NCI-H1436 treated with DMSO at 0.1 percent for 48 hours (cell line): ENCODE measurements at places on chromosomes 12 and 14.

DNA sequence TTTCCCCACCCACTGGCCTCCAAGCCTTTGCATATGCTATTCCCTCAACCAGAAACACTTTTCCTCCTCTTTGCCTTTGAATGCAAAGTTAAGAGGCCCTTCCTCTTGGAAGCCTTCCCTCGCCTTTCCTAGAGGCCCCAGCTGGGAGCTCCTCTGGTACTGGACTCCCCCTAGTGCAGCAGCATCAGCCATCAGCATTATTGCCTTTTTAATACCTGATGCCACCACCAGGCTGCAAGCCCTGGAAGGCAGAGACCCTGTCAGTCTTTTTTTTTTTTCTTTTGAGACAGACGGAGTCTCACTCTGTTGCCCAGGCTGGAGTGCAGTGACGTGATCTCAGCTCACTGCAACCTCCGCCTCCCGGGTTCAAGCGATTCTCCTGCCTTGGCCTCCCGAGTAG is 19.1 kb upstream of the PLA2G1B start:
- DNase-seq, result no peak

DNA sequence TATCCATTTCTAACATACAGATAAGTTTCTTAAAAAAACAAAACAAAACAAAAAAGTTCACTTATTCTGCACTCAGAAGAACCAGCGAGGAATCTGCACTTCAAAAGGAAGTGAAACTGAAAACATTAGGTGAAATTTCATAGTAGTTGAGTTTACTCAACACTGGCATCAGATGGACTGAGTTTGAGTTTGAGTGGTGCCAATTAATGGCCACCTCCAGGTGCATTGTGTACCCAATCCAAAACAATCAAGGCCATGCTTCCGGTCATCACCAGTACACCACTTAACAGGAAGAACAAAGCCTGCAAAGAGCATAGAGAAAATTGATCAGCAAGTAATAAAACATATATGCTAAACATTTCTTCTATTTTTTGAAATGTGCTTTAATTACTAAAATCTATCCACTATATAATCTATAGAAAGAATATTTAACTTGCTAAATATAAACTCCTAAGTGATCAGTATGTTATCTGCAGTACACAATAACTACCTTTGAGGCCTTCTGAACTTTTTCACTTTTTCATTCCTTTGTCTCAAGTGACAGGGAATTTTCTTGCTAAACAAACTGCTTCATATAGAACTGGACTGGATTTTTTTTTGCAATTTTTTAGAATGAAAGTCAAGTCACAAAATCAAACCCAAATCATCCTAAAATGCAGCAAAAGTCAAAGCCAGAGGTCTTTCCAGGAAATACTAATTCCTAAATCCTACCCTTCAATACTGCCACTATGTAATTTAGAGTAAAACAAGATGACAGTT is 11.5 kb downstream of the SLC38A2 start:
- DNase-seq, result no peak

DNA sequence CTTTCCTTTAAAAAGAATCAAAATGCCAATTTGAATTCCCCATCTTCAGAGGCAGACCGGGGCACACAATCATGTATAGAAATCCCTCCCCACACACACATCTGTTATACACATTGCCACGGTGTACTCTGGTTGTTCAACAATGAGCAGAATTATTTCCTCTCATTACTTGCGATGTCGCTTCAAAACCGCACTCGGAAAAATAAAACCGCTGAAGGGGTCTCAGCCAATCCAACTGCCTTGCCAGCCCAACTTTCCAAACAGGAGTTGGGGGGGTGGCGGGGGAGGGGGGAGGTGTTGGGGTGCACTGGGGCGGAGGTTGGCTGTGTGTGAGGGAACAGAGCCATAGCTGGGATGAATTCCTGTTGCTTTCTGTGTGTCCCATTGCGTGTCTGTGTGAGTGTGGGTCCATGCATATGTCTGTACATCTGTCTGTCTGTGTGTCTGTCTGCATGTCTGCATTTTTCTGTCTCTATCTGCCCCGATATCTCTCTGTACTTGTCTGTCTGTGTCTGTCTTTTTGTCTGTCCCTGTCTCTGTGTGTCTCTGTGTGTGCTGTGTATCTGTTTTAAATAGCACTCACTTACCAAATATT is 163.6 kb upstream of the TBX3 start:
- no peak for DNase-seq

- DNase-seq, result no peak
These were observed 11.5 kb downstream of the ADAMTS20 start for GRCh38 chr12:43540470-43540869.

DNA sequence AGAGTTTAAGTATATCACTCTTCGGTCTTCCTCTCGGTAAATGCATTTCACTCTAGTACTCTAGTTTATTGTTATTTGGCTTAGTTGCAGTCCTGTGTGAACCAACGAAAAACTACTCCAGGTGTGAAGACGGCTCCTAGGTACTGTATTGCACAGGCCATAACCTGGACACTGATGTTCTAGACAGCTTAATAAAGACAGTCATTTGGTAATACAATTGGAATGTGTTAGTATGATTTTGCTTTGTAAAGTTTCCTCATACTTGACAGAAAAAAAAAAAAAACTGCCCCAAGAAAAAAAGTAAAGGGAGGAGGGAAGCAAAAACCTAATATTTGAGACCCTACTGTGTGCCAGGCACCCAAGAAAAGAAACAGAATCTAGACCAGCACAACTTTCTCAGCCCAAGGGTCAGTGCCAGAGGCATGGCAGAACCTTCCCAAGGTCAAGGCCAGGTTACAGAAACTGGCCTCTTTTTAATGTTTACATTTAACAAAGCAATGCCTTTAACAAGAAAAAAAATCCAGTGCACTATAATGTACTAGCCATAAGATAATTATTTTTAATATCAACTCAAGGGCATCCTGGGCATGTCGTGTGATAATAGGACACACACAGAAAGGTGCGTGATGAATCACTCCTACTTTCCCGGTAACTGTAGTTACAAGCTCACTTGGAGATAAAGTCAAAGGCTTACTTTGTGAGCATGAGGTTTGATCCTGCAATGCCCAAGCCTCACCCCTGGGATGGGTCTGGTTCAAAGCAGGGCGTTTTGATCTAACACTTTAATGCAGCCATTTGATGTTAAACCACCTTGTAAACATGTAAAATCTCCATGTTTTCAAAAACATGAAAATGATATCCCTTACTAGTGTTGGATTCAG is 110.6 kb downstream of the BMP4 start:
- DNase-seq, result no peak

DNA sequence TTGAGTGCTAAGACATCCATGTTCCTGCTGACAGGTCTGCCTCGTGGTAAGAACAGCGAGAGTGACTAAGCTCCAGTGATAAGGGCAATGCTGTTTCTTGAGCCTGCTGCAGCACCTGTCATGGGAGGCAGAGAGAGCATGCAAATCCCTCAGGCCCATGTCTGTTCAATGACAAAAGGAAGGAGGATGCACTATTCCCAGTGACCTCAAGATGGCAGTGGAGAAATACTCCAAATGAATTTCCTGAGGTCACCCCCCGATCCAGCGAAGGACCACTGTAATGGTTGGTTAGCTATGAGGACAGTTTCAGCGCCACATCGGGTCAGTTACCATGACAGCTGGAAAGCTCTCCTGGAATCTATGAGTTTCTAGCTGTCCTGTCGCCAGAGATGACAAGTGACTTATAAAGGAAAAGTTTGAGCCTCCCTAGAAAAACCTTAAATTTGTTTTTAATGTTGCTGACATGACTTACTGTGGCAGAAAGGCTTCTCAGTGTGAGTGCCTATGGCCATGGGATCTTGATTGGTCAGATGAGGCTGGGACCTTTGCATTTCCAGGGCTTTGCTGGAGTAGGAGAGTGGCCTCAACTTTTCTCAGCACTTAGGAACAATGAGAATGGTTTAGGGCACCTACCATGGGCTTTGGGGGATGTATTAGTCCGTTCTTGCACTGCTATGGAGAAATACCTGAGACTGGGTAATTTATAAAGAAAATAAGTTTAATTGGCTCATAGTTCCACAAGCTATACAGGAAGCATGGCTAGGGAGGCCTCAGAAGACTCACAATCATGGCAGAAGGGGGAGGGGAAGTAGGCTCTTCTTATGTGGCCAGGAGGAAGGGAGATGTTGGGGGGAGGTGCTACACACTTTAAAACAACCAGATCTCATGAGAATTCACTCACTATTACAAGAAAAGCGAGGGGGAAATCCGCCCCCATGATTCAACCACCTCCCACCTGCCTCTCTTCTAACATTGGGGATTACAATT is 88.0 kb upstream of the TMEM260 start:
- DNase-seq, result no peak

DNA sequence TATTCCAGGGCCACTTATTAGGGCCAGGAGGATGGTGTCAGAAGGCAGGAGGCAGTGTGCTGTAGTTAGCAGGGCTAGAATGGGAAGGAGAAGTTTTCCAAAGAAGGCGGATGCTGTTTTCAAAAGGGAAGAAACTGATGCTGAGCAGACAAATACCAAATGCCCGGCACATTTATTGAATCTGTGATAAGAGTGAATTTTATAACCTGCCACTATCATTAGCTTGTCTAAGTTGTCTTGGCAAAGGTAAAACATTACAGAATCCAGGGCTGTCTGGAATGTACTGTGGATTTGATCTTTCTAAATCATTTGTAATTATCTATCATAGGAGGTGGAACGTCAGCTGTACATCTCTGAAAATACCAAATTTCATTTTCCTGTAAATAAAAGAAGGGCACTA is 40.8 kb downstream of the NDUFA12 start:
- DNase-seq, result no peak

DNA sequence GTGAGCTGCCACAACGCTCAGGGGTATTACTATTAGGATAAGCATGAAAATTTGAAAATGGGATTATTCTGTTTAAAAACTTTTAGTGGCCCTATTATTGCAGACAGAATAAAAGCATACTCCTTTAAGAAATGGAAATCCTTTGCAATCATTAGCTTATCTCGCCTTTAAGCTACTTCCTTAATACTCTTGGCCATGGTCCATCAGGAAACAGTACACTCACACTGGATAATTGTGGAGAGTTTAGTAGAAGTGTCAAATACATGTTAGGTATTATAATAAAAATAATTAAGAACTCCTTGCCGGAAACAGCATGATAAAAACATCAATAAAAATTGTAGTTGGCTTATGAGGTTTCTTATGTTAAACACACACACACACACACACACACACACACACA is 100.4 kb upstream of the PPFIA2 start:
- DNase-seq, result no peak

DNA sequence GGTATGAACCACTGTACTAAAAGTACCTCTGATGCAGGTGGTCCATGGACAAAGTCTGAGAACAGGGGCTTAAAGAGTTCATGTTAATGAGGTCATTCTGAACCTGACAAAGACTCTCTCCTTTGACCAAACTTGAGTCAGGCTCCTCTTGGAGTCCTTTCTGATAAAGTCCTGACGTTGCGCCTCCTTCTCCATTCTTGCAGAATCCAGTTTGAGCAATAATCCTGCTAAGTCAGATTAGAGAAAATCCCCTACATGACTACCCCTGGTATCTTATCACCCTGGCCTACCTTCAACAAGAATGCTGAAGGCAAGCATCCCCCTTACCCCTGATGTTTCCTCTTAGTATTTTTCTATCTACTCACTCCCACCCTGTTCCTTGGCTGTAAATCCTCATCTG is 46.0 kb upstream of the ISM2 start:
- DNase-seq, result no peak

DNA sequence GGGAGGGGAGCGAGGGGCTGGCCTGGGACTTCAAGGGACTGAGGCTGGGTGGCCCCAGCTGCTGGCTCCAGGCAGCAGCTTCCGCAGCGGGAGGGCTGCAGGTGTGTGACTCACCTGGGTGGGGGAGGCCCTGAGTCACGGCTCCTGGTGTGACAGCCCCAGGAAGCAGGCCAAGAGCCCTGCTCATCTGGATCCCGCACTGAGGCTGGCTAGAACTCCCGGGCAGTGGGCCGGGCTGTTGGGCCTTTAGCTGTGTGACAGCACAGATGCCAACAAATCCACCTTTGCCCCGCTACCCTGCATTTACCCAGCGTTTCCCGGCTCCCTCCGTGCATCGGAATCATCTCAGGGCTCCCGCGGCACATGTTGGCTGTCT is 180.0 kb upstream of the PRMT8 start:
- DNase-seq, result no peak

DNA sequence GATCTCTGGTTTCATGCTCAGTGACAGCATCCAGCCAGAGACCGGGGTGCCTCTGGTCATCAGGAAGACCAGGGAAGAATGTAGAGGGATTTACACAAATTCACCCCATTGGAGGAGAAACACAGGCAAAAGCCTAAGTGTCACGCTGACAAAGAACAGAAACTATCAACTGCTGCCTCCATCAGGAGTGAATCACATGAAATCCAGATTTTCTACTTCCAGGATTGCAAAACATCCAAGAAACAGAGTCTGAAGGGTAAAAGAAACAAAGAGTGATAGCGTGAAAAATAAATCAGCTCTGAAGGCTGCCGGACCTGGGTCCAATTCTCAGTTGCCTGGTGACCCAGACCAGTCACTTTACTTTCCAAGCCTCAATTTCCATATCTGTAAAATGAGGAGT is 136.1 kb upstream of the MAP1LC3B2 start:
- DNase-seq, result no peak

DNA sequence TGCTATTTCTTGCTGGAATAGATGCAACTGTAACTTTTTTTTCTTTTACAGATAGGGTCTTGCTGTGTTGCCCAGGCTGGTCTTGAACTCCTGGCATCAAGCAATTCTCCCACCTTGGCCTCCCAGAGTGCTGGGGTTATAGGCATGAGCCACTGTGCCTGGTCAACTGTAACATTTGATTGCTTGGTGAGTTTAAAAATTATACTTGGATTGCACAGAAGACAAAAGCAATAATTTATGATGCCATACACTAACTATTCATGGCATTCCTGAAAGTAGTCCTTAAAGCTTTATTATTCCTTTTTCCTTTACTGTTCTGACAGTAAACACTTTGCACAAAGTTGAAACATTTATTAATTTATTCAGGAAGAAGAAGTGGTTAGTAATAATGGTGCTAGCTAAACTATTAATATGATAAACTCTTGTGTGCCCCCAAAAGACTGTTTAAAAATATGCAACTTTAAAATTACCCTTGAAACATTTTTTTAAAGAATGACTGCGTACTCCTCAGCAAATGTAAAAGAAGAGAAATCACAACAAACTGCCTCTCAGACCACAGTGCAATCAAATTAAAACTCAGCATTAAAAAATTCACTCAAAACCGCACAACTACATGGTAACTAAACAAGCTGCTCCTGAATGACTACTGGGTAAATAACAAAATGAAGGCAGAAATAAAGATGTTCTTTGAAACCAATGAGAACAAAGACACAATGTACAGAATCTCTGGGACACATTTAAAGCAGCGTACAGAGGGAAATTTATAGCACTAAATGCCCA is 8.3 kb downstream of the PTPRB start:
- no peak for DNase-seq
